Smooth muscle cell of the umbilical artery (primary cell): ENCODE measurements at places on chromosomes 7 and 10. TPM values are rescaled to one million over a fixed set of nuclear protein-coding genes. Genes with fewer than 3 reads are reported as not detected.

The CCDC3 gene
- 0.05 TPM in 1 of 2 replicates, not detected in the other for total RNA-seq

The STEAP1B gene
- total RNA-seq = 1.5 and 11.4 TPM in 2 replicates

The CPXM2 gene
- 3.6 and 6.8 TPM in 2 replicates for total RNA-seq

The MAGI2 gene
- 10.1 and 16.0 TPM in 2 replicates for total RNA-seq

The RBP3 gene
- under 0.01 TPM in 1 of 2 replicates, not detected in the other for total RNA-seq

The AKR1E2 gene
- total RNA-seq = 11.9 and 22.6 TPM in 2 replicates
